ENCODE measurements at places on chromosomes 4 and X.

GRCh38 chrX:31522760-31523159 lies 450.9 kb upstream of the FTHL17 start:
- no peak for DNase-seq

- DNase-seq: no peak
Measured at GRCh38 chr4:17045866-17046265, 147.4 kb upstream of the LDB2 start.

- peak; percentile 5 for DNase-seq
Measured at GRCh38 chrX:43940816-43941474, 32.2 kb downstream of the NDP start.

DNA sequence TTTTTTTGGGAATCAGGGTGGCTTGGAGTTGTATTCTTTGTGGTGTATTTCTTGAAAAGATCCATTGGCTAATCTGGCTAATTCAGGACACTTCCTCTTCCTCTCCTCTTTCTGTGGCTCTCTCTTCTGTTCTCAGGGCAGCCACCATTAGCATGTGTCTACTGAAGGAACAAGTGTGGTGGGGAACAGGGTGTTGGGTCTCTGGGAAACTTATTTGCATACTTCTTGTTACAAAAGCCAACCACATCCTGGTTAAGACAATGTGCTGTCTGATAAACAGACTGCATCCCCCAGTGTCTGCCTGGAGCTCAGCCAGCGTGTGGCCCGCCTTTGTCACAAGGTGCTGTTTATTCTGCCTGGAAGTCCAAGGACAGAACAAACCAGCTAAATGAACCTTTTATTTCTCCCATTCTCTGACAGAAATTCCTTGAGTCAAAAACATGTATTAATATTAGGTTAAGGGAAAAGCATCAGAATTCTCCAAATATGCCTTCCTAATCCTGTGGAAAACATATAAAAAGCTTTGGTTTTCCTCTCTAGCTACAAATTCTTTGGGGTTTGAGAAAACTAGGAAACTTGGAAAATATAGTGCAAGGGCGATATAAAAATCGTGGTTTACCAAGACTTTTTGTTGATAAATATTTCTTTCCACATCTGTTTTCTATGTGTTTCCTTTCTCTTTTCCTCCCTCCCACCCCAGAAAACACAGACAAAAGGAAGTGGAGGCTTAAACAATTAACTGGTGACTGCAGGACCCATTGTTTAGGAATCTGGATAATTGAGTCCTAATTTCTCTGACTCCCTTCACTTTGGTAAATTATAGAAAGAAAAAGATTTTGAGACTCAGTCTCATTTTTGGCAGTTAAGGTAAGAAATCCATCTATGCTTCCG lies 203.6 kb downstream of the SPRY1 start:
- no peak for DNase-seq

DNA sequence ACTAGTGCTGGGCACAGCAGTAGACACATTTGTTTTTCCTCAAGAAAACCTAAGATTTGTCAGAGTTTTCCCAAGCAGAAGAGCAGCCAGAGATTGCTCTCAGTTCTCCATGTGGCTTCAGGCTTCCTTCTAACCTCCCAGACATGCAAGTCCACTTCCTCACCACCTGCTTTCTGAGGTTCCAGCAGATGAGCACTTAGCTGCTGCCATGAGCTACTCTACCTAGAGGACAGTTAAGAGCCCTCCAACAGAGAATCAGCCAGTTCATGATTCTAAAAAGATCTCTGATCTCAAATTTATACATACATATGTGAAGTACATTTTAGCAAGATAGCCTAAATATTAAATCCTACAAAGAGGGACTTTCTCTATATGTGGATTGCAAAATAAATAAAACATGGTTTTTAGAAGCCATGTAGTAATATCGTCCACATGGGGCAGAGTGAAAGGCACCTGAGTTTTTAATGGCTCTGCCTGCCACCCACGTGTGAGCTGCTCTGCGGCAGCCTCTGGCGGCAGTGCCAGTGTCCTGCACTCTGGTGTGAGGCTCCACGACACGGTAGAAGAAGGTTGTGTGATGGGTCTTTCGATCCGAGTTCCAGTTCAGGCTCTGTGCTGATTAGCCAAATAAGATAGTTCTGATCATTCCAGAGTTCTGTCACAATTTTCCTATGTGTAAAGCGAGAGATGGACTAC lies 10.3 kb downstream of the CYP4V2 start:
- peak; percentile 23 for DNase-seq

DNA sequence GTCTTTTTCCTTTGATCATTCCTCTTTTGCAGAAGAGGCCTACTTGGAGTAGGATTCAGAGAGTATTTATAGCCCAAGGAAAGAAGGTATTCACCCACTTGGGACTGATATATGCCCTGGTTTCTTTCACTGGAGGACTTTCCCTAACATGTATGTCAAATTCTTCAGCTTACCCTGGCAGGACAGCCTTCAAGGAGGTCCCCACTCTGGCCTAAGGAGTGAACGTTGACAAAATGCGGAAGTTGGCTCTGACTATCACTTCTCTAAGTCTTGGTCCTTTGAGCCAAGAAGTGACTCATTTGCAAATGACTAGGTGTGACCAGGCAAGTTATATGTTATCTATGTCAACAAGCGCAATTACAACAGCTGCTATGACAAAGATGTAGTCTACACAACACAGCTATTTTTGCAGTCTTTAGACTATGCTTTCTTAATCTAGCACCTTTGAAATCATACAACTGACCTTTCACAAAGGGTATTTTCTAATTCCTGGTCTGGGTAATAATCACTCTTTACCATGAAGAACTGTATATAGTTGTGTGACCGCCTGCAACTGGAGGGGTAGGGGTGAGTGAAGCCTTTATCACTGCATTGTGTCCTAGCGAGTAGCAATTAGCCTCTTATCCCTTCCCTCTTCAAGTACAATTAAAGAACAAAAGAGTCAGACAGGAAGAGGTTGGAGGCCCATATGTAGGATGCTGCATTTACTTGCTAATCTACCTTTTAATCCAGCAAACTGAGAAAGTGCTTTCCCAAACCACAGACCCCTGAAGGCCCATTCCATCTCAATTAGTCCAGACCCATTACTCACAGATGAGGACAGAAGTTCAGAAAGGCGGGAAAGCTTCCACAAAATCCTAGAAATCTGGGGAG lies 50.1 kb downstream of the RASGEF1B start:
- no peak for DNase-seq

GRCh38 chr4:74545448-74545847 lies 100.5 kb downstream of the AREG start:
- DNase-seq: peak; percentile 32

DNA sequence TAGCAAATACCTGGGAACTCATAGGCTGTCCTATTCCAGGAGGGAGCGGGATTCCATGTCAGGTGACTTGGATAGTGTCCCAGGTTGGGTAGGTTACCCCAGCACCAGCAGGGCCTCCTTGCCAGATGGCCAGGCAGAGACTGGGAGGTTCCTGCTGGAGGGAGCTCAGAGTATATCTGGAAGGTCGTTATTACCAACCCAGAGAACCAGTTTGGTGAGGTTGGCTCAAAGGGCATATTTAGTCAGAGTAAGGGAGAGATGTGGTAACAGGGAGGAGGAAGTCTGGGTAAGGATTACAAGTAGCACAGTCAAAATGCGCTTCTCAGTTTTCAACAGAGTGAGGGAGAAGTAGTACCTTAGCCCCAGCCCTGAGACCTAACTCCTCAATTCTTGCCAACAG lies 53.3 kb upstream of the LNX1 start:
- DNase-seq: no peak

- DNase-seq: no peak
Measured at GRCh38 chr4:1234811-1235292, 14.1 kb downstream of the CTBP1 start.

DNA sequence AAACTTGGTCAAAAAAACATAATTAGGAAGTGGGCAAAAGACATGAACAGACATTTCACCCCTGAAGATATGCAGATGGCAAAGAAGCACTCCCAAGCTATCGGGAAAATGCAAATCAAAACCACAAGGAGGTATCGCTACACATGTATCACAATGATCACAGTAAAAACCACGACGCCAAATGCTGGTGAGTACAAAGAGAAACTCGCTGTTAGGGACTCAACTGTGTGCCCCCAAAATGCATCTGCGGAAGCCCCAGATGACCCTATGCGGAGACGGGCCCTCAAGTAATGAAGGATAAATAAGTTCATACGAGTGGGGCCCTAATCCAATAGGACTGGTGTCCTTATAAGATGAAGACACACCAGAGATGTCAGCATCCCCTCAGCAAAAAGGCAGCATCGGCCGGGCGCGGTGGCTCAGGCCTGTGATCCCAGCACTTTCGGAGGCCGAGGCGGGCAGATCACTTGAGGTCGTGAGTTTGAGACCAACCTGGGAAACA lies 10.2 kb downstream of the GAK start:
- no peak for DNase-seq

DNA sequence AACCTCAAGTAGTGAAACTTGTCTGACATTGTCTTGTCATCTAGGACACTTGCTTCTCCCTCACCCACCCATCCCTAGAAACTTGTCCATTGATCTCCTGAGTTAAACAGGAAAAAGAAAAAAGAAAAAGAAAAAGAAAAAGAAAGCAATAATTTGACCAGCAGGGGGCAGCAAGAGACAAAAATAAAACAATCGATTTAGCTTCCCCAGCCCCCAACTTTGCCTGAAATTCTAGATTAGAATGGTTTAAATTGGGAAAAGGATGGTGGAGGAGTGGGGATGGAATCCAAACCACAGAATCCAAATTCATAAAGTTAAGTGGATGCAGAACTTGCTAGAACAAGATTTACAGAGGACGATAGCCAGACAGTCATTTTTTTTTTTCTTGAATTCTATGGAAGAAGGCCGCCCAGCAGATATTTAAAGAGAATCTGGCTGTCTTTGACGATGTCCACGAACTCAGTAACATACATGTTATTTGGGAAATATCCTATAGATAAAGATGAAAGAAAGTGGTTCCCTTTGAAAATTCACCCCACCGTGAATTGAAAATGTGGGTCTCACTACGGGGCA lies 282.9 kb downstream of the USP46 start:
- peak; percentile 45 for DNase-seq

DNA sequence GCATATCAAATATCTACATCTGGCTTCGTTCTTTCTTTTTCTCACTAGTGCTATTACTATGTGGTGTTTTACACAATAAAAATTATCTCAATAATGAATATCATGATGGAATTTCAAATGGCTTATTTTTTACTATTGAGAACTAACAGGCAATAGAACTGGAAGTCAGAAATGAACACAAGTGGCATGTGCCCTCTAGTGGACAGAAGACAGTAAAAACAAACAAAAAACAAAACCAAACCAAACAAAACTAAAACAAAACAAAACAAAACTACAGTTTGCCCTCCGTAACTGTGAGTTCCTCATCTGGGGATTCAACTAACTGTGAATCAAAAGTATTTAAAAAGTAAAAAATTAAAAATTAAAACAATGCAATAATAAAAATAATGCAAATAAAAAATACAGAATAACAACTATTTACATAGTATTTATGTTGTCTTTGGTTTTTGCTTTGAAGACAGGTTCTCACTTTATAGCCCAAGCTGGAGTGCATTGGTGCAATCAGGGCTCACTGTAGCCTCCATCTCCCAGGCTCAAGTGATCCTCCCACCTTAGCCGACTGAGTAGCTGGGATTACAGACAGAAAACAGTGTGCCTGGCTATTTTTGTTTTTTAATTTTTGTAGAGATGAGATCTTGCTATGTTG lies 195.6 kb upstream of the TACR3 start:
- peak; percentile 6 for DNase-seq

DNA sequence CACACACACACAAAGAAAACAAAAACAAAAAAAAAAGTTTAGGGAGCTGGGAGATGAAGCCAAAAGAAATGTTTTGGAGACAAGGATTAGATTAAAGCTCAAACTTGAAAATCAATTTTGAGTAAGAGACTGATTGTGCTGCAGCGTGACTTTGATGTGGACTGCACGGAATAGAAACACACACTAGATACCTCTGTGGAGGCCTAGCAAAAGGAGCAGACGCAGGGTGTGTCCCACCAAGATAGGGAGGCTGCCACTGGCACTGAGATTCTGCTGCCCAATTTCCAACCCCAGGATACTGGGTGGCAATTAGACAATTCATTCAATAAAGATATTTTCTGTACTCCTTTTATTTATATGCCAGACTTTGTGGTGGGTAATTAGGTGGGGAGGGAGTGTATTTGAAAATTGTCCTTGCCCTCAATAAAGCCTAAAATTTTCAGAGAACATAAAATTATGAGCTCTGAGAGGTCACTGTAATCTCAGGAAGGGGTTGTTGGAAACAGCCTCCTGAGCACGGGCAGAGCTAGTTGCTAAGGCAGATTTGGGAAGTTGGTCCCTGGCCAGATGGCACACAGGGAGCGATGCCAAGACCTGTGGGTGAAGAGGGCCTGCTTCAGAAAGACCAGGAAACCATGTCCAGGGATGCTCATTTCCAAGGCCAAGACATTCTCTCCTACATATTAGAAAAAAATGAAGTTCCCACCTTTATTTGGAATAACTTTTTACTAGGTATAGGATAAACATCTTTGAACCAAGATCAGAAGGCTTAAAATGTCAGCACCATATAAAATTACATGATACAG lies 1.9 kb upstream of the PPP3CA start:
- peak; percentile 29 for DNase-seq

DNA sequence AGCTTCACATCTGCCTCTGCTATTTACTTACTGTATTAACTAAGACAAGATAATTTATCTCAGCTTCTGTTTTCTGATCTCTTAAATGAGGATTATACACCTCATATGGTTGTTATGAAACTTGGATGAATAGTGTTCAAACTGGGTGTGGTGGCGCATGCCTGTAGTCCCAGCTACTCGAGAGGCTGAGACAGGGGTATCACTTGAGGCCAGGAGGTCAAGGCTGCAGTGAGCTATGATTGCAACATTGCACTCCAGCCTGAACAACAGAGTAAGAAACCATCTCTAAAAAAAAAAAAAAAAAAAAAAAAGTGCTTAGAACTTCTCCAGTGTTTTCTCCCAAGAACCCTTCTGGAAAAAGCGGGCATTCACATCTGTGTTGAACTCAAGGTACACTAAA lies 19.8 kb upstream of the KLF3 start:
- no peak for DNase-seq

DNA sequence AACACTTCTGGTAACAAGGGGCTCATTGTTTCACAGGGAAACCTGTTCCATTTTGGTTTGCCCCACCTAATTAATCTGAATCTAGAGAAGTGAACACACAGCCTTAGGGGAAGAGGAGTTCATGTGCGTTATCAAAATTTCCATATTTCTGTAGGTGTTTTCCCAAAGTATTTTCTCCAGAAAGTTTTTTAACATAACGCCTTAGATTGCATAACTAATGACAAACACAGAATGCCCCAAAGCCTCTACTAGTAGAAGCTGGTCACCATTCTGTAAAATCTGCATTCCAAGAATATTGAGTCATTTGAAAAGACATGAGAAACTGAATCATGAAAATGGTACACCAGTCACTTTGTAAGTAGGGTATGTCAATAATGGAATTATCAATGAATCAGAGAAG lies 41.1 kb downstream of the IL13RA2 start:
- DNase-seq: peak; percentile 58

DNA sequence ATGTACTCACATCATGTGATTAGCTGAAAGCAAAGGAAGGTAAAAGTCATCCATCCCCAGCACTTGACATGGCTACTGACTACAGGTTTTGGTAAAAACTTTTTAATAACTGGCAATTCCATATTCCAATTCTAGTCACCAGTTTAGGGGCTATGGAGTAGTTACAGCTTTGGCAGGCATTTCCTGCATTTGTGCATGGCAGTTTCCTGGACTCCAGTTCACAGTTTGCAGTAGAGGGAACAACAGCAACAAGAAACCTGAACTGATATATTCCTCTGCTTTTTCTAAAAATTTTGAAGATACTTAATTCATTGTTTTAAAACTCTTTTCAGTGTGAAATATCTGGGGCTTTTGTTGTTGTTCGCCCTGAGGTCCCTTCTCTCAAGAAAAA lies 184.3 kb downstream of the PPP3CA start:
- DNase-seq: no peak

Data from EL (cell line).